ENCODE measurements at places on chromosomes 11 and 22.

- no peak for DNase-seq
These were observed 309.8 kb downstream of the TTC28 start for GRCh38 chr22:28369854-28370253.

- DNase-seq: peak; percentile 45
These were observed 46.2 kb upstream of the CSTF3 start for GRCh38 chr11:33207408-33207985.

DNA sequence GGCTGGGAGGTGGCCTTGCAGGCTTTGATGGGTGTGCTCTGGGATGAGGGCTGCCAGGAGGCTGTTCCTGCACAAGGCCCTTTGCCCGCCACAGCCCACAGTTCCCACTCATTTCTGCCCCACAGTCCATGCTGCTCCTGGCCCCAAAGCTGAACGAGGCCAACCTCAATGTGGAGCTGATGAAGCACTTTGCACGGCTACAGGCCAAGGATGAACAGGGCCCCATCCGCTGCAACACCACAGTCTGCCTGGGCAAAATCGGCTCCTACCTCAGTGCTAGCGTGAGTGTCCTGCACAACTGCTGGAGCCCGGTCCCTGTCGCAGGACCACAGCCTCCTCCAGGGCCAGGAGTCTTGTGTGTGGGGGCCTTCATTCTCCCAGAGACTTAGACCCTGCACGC lies 10.2 kb downstream of the SCYL1 start:
- DNase-seq: no peak

GRCh38 chr11:117443266-117444186 lies 115.9 kb downstream of the CEP164 start:
- peak; percentile 71 for DNase-seq

GRCh38 chr11:122486793-122487495 lies 168.6 kb upstream of the UBASH3B start:
- DNase-seq: no peak
